ENCODE measurements at places on chromosomes 3 and 15.

DNA sequence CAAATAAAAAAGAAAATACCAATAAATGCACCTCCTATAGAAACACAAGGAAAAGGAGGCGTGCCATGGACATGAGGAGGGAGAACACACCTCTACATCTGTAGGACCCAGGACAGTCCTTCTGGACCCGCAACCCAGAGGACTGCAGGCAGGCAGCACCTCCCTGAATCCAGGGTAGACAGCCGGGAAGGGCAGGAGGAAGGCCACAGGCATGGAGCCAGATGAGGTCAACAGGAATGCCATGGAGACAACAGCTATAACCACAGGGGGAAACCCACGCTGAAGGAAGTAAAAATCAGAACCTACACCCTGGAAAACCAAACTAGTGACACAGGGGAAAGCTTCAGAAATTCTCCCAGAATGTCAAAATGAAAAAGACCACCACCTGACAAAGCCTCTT lies 248.8 kb upstream of the NSMCE3 start:
- DNase-seq = no peak

DNA sequence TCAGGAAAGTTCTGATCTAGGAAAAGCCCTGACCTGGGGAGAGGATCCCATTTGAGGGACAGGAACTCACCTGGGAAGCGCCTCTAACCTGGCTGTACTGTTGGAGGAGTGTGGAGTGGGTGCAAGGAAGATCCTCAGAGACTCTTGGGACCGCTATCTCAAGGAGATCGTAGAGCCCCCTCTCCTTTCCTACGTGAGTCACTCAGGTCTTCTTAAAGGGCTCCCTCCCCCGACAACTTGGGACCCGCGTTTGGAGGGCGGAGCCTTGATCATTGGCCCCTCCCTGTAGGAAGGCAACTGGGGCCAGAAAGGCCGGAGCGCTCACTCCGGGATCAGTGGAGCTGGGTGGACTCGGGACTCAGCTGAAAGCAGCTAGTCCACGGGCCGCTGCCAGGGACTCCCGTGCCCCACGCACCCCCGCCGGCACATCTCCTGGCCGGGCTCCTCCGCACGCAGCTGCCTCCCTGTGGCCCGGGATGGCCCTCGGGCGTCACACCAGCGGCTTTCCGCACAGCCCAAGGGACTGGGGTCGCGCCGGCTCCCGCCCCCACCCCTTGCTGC lies 520 bp downstream of the SLC26A6 start:
- peak; percentile 44 for DNase-seq

GRCh38 chr3:4493941-4494894 lies 1.1 kb downstream of the ITPR1 start:
- peak; percentile 13 for DNase-seq

DNA sequence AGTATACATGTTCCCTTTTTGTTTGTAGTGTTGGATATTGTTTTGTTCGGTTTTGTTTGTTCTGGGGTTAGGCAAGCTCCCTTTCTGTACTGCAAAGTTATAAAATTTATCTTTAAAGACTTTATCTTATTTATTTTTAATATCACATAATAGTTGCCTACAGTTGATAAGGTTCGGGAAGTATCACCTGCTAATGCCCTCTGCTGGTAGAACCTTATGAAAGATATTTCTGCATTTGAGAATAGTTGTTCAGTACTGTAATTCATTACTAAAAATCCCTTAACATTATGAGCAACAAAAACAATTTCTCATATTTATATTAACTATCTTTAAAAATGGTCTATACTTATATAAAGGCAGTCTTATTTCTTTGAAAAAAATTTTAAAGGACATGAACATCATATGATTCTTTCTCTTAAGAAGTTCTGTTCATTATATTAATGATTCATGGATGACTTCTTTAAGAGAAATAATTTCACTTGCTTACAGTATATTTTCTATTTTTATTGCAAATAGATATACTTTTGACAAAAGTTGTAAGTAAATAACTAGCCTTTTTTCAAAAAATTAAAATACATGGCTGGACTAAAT lies 1126.8 kb downstream of the SI start:
- DNase-seq = peak; percentile 14

DNA sequence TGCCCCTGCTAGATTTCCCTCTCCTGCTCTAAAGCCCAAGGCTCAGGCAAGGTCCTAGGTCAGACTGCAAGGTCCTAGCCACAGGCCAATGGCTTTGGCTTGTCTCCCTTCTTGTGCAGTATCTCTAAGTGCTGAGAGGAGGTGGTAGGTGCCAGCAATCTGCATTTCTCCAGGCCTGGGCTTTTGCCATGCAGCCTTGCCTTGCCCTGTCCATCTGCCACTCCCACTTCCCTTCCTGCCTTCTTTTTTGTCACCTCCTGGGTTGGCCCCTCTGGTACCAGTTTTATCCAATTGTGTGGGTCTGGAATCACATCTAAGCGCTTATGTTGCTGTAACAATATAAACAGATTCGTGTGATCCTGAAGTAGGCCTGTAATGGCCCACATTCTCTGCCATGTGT lies 109.9 kb downstream of the MYRIP start:
- no peak for DNase-seq

GRCh38 chr3:147551491-147551890 lies 142.3 kb downstream of the ZIC1 start:
- no peak for DNase-seq

DNA sequence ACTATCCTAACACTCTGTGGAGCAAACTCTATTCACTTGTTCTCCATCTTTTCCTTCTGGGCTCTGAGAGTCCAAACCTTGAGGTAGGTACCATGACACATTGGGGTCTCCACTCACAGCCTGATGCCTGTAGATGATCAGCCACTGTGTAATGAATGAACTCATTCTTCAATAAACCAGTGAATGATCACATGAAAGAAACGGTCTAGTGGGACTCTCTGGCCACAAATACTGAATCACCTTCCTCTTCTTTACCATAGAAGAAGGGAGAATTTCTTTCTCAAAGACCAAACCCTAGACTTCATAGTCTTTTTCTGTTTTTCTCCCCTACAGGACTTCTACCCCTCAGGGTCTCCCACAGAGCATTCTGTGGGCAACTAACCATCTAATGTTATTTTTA lies 20.5 kb upstream of the ABHD2 start:
- no peak for DNase-seq

- DNase-seq = no peak
Observed at GRCh38 chr3:128484404-128485281, 8.4 kb downstream of the GATA2 start.

- no peak for DNase-seq
Observed at GRCh38 chr15:63593705-63594671, 3.2 kb upstream of the FBXL22 start.

DNA sequence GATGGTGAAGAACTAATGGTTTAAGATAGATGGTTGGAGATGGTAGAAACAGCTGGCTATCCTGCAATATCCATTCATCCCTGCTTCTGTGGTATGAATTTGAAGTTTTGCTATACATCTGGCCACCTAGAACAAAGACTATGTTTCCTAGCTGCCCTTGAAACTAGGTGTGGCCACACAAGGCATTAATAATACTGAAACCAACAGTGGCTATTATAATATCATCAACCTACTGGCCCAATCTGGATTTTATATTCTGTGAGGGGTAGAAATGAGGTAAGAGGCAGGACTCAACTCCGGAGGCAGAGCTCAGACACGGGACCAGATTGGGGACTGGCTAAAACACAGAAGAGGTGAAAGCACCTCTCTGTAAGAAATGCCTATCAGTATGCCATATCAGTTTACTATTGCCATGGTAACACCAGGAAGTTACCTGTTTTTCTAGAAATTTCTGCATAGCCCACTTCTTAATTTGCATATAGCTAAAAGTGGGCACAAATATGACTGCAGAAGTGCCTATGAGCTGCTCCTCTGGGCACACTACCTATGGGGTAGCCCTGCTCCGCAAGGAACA lies 8.4 kb downstream of the IFT80 start:
- DNase-seq = no peak

- no peak for DNase-seq
Observed at GRCh38 chr3:139342054-139342453, 1.8 kb upstream of the MRPS22 start.

DNA sequence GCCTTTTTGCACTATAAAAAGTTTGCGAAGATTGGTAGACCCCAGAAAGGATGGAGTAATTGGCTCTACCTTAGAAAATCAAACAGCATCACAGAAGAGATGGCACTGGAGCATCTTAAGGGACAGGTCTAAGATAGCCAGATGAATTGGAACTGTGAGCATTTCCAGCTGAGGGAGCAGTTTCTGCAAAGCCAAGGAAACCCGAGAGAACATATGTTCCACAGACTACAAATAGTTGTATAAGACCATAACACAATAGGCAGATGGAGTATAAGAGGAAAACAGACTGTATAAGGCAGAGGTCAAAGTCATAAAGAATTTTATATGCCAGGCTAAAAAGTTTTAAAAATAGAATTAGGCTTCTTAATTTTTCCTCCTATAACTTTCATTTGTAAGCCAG lies 46.0 kb downstream of the TSC22D2 start:
- DNase-seq = peak; percentile 2

DNA sequence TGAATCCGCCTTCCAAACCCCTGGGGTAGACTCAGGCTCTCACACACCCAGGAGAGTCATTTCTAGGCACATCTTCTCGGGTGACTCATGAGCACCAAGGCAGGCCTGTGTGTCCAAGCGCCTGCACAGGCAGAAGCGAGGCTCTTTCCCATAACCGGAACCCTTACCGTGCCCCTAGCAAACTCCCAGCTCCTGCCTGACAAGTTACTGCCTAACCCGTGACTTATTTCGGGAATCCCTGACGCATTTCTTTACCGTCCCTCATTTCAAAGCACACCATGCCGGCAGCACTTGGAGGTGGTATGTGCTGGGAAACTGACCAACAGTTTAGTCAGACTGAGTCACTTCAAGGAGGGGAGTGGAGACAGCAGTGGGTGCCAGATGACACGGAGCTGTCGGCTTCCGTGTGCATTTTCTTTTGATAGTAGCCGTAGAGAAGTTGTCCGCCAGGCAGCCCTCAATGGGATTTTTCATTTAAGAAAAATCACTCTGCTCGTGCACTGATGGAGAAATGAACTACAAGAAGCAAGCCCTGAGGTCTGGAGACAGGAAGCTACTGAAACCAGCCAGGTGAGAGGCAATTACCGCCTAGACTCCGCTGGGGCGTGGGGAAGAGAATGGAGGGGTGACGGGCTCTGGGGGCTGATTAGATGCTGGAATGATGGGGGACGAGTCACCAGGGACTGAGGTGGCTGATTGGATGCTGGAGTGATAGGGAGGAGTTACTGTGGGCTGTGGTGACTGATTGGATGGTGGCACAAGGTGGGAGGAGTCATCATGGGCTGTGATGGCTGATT lies 17.3 kb upstream of the HRH1 start:
- peak; percentile 94 for DNase-seq

DNA sequence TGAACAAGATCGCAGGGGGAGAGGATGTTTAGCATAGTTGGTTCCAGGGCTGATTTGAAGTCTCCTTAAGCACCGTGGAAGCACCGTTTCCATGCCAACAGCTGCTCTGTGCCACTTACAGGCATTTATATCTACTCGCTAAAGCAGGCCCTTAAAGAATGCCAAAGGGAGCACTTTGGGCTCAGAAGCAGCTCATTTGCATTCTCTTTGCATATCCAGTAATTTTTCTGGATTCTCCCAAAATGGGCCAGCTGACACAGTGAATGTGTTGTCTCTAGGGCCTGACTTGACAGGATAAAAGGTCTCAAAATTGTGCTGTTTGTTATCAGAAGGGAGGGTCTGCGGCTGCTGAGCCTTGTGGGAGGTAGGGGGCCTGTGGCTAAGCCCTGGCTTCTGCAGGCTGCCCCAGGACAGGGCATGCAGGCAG lies 138.6 kb downstream of the FBLN2 start:
- DNase-seq = no peak

GRCh38 chr3:11373654-11374053 lies 101.5 kb downstream of the ATG7 start:
- no peak for DNase-seq

- DNase-seq = peak; percentile 84
Observed at GRCh38 chr15:35444557-35445204, 101.3 kb downstream of the DPH6 start.

DNA sequence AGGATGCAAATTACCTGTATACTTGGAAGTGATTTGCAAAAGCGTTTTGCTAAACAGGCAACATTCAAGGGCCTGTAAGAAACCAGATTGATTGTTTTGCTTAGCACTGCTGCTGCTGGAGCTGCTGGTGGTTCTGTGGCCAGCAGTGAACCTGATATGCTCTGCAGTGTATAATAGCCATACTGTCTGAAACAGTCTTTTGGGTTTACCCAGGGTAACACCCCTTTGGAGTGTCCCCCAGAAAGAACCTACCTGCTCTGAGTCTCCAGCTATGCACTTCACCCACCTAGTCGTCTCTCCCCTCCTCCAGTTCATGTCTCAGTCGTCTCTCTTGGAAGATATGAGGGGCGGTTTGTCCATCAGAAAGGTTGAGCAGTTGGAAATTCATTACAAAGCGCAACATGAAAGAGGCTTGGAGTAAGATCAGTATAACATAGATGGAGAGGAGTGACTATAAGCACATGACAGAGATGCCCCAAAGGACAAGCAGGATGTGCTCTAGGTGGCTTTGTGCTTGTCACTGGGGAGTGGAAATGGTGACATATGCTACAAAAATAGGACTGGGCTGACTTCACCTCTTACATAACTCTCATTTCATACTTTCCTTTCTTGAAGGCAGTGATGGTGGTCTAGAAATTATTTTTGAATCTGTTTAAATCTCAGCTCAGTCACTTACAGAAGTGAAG lies 3.8 kb downstream of the MKRN2 start:
- no peak for DNase-seq

GRCh38 chr3:14600075-14600474 lies 51.5 kb upstream of the CCDC174 start:
- no peak for DNase-seq

GRCh38 chr3:61387817-61388216 lies 136.6 kb upstream of the FHIT start:
- DNase-seq = peak; percentile 4

- DNase-seq = no peak
Observed at GRCh38 chr15:94306700-94307650, 75.6 kb downstream of the MCTP2 start.

GRCh38 chr15:50543556-50543955 lies 2.9 kb downstream of the USP50 start:
- DNase-seq = no peak

DNA sequence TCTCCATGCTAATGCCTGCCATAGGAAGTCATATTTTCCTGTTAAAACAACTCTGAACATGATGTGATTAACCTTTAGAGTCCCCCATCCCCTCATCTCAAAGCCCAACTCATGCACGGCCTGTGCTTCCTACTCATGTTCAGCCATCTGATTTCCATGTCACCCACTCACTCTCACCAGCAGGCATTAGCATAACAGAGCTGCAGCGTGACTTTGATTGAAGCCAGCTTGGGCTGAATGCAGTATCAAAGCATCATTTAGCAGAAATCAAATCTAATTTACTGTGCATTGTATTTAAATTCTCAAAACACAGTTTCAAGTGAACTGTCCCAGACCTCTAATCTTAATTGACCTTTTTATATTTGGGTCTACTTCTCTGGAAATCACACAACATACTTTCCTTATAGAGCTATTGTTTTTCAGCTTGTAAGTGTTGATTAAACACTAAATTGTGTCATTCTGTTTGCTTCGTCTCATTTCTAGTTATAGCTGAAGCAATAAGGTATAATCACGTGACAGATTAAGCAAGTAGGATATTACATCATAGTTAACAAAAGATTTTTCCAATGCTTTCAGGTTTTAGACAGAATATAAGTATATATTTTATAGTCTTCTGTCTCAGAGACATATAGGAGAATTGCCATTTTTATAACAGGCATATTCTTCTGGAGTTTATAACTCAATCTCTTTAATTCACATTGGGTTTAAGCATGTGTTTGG lies 501.5 kb downstream of the ROBO2 start:
- DNase-seq = peak; percentile 39

- DNase-seq = peak; percentile 27
Observed at GRCh38 chr3:5079761-5080160, 42.3 kb upstream of the ARL8B start.

- DNase-seq = no peak
Observed at GRCh38 chr3:134228035-134228434, 22.6 kb downstream of the RYK start.

Measured in NCI-H69 (cell line).